ENCODE measurements at places on chromosomes 3 and 15.

DNA sequence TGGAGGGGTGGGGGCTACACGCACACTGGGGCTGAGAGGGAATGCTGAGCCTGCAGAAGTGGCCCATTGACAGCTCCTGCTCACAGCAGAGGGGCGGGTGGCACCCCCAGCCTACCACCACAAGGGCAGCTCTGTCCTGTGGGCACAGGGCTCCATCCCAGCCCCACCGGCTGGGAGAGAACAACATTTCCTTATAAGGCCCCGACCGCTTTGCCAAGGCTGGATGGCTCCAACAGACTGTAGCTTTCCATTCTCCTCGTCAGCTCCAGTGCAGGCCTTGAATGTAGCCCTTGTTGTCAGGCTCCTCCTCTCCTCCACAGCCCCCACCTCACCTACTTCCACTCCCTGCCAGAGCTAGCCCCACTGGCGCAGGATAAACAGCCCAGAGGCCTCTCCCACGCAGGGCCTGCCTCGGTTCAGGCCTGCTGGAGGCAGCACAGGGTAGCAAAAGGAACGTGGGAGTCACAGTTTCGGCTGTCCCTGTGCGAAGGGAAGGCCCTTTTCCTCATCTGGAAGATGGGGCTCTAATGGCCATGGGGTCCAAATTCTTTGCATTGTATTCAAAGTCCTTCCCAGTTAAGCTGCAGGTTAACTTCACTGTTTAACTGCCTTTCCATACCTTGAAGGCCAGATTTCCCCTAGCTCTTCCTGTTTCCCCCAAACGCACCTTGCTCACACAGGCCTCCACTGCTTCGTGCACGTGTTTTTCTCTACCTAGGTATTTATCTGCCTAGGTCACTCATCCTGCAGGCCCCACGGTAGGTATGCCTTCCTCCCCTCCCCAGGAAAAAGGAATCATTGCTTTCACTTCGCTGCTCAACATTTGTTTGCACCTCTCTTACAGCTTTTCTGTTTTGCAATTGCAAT lies 101.6 kb upstream of the LPP start:
- peak; percentile 46 for DNase-seq

DNA sequence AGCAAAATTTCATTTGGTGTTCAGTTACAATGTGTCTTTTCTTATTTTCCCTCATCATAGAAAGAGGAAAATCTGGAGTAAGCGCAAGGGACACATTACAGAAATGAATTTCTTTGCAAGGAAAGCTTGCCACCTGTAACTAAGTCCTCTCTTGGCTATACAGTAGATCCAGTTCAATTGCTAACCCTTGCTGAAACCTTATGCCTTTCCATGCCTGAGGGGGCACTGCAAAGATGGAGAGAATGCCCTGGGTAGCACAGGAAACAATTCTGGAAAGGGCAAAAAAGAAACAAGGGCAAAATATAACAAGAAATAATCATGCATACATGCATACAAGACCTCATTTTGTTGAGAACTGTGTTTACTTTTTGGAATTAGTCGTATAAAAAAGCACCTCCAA lies 4.3 kb downstream of the CADM2 start:
- no peak for DNase-seq

DNA sequence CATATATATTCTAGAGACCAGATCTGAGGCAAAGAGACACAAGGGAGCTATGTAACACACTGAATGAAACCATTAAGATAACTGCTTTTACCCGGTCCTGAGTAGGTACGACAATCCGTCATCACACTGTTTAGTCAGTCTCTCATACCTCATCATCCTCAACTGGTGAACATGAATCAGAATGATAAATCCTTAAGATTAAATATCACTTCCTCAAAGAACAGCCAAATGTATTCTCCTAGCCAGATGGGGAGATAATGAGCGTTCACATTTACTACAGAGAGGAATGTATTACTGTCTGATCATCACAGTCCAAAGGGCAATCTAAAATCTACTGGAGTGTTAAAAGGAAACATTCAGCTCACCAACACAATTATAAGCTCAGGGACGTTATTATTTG lies 319.4 kb upstream of the STAC start:
- DNase-seq = no peak

GRCh38 chr3:177928172-177928873 lies 607.9 kb upstream of the KCNMB2 start:
- no peak for DNase-seq

Measured in NCI-H2107 (cell line).